ENCODE measurements at places on chromosomes 5 and 9. TPM values are rescaled to one million over a fixed set of nuclear protein-coding genes. Genes with fewer than 3 reads are reported as not detected.

The TEX48 gene
- 1.5 TPM for total RNA-seq

GRCh38 chr9:105912863-105913516 lies 218.6 kb downstream of the TMEM38B start:
- DNase-seq, result no peak

GRCh38 chr5:1402611-1403255 lies 42.5 kb downstream of the SLC6A3 start:
- no peak for DNase-seq

GRCh38 chr5:169354921-169355320 lies 54.0 kb upstream of the SLIT3 start:
- no peak for DNase-seq

DNA sequence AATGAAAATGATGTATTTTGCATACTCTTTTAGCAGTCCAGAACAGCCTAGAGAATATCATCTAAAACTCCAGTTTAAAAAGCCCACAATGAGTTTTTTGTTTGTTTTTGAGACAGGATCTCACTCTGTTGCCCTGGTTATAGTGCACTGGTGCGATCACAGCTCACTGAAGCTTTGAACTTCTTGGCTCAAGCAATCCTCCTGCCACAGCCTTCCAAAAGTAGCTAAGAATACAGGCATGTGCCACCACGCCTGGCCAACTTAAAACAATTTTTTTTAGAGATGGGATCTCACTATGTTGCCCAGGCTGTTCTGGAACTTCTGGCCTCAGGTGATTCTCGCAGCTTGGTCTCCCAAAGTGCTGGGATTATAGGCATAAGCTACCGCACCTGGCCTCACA lies 175.7 kb downstream of the FBN2 start:
- DNase-seq, result no peak

DNA sequence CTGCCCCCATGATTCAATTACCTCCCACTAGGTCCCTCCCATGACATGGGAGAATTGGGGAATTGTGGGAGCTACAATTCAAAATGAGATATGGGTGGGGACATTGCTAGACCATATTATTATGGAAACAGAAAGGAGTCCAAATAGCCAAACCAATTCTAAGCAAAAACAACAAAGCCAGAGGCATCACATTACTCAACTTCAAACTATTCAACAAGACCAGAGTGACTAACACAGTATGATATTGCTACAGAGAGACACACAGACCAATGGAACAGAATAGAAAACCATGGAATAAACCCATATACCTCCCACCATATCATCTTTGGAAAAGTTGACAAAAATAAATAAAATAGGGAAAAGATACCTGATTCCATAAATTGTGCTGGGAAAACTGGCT lies 710.5 kb upstream of the CDH9 start:
- DNase-seq, result no peak

DNA sequence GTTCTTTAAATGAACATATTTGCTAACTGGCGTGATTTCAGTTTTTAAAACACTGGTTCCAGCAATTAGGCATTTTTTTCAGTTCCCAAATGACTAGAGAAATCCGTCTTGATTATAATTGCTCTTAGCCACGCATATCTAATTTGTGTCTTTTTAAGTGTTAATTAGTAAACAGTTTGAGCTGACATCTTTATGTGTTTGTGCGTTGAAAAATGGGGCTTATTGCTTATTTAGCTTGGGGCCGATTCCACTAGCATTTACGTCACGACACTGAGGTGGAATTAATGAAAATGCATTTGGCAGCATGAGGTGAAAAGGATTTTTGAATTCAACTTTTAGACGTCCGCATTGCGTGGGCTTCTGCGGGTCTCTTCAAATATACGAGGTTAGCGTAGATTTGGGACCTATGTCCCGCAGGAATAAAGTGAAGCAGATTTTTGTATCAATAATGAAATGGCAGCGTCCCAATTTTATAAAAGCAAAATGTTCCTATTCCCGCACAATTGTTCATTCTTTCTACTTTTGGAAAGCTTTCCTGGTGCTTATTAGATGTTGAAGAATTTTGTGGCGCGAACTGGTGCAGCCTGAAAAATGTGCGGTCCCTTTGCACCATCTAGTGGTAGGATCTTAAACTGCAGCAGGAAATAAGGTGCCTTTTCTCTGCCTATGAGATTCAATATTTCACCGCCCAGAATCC lies 122.7 kb upstream of the LMX1B start:
- peak; percentile 60 for DNase-seq
